ENCODE measurements at places on chromosomes 12 and 14.

GRCh38 chr14:72611506-72611905 lies 282.4 kb downstream of the DPF3 start:
- DNase-seq = no peak

DNA sequence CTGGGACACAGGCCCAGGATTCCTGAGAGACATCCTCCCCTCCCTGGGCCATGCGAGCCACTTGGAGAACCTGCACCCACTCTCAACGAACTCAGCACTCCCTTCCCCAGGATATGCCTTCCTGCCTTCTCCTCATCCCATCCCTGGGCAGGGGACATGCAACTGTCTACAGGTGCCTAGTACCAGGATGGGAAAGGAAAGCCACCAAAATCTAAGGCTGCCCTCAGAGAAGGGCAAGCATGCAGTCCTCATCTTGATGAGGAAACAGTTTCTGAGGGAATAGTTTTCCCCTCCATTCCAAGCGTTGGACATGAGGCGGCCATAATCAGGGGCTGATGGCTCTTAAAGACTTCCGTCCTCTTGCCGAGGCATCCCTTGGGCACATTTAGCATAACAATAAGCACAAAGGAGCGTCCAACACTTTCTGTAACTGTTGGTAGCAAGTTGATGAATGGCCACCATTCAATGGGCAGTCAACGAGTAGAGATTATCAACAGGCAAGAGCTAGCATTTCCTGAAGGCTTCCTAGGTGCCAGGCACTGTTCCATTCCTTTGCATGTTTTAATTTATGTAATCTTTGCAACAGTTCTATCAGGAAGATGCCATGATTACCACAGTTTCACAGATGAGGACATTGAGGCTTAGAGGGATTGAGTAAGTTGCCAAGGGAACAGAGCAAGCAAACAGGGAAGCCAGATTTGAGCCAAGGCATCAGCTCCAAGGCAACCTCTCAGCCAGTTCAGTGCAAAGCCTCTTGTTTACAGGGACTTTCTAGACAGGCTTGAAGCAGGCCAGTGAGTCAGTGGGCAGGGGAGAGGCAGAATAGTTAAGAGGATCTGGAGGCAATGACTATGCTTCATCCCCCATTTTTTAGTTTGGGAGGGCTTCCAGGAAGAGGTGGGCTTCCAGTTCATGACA lies 105.1 kb downstream of the SINHCAF start:
- DNase-seq = no peak

DNA sequence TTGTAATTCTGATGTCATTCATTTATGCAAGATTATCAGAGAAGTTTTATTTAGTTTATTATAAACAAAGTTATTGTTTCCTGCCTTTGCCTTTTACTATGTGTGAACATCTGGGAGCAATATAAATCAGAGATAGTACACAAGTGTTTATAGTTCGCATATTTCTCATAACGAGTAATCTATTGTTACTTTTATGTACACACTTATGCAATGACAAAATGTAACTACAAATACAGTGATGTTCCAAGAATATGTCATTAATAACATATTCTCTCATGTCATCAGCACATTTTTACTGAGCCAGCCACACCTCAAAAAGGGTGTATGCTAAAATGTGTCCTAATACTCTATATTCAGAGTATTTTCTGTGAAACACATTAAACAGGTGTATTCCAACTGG lies 243.2 kb downstream of the ALX1 start:
- no peak for DNase-seq

- no peak for DNase-seq
Observed at GRCh38 chr12:131833288-131833895, 5.2 kb downstream of the MMP17 start.

DNA sequence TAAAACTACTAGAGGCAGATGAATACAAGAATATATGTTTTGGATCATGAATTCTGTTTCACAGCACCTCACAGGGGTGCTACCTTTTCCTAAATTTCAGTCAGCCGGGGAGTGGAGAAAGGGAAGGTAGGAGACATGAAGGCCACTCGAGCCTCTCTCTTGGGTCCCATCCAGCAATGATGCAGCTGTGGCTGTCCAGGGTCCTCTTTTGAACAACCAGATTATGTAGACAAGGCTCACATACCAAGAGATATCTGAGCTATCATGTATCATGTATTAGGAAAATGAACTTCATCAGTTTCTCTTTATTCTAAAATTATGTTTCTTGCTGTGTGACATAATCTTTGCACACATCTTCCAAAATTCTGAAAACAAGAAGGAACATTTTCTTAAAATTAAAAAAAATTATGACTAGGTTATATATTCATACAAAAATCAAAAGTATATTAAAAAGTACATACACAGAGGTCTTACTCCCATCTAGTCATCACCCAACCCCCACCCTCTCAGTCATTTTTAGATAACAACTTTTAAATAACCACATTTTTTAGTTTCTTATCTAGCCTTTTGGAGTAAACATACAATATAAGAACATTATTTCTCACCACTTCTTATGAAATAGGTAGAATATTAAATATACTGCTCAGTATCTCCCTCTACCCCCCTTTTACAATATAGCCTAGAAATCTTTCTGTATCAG lies 88.7 kb downstream of the ACADS start:
- DNase-seq = no peak

- DNase-seq = no peak
Observed at GRCh38 chr12:104142543-104142942, 4.5 kb upstream of the NFYB start.

GRCh38 chr12:83361071-83361470 lies 674.4 kb downstream of the TMTC2 start:
- DNase-seq = no peak

DNA sequence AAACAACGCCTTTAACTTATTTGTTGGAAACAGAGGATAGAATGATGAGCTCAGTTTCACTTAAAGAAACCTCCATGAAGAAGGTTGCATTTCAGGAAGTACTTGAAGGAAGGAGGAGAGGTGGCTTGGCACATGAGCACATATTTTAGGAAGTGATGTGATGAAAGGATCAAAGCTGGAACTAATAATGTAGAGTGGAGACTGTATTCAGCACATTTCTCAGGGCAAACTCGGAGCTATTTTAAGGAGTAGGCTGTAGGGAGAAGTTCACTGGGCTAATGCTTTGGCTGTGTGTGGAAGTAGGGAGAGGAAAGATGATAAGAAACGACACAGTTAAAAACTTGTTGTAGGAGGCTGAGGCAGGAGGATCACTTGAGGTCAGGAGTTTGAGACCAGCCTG lies 272.8 kb downstream of the AKAP6 start:
- no peak for DNase-seq

GRCh38 chr12:76848132-76848531 lies 30.7 kb downstream of the CSRP2 start:
- DNase-seq = no peak

DNA sequence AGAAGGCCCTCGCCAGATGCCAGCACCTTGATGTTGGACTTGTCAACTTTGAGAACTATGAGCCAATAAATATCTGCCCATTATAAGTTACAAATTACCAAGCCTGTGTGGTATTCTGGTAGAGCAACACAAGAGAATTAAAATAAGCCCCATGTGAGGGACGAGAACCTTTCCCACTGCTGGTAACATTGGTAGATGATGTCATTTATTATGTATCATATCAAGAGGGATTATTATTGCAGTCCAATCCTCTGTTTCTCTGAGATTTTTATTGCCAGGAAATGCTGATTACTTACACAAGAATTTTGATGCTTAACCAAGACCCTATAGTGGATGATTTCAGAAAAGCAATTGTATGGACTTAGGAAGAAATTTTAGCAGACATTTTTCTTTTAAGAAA lies 40.3 kb upstream of the SLC24A4 start:
- DNase-seq = no peak

DNA sequence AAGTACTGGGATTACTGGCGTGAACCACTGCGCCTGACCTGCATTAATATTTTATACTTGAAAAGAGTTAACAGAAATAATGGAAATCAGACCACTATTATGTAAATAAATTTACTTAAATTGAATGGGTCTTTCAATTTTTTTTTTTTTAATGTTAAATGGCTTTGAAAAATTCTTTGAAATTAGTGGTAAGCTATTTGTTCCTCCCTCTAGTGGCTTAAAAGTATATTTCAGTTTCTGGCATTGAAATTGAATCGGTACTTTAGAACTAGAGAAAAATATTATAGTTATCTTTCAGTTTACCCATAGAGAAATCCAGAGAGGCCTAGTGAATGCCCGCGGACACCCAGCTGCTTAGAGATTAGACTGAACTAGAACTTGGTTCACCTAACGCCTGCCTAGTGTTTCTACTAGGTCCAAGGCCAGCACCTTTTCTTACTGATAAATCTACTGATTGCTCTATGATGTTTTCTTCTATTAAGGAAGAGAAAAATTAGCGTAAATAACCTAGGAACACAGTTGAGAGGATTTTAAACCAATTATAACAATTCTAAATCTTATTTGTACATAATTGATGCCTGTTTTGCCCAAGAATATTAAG lies 106.5 kb downstream of the EML1 start:
- DNase-seq = peak; percentile 28

- no peak for DNase-seq
Observed at GRCh38 chr14:102819176-102819628, 42.0 kb downstream of the TRAF3 start.

GRCh38 chr14:58776516-58776915 lies 138.8 kb downstream of the DACT1 start:
- no peak for DNase-seq

GRCh38 chr12:14561677-14562238 lies 5.9 kb downstream of the PLBD1 start:
- no peak for DNase-seq

- DNase-seq = no peak
Observed at GRCh38 chr14:79829405-79830166, 381.7 kb downstream of the DIO2 start.

DNA sequence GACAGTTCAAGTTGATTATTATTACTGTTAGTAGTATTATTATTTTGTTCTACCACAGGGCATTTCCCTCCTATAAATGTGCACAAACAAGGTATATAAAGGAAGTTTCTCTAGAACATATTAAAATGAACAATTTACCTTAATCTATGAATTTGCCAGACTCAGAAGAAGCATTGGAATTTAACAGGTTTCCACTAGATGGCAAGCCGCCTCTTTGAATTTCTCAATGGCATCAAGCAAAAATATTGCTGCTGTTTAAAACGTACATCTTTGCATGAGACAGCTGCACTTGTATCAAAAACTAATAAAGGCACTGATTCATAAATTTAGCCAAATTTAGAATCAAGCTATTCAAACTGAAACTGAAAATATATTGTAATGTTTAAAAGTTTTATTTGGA lies 34.6 kb upstream of the MIS18BP1 start:
- DNase-seq = no peak

DNA sequence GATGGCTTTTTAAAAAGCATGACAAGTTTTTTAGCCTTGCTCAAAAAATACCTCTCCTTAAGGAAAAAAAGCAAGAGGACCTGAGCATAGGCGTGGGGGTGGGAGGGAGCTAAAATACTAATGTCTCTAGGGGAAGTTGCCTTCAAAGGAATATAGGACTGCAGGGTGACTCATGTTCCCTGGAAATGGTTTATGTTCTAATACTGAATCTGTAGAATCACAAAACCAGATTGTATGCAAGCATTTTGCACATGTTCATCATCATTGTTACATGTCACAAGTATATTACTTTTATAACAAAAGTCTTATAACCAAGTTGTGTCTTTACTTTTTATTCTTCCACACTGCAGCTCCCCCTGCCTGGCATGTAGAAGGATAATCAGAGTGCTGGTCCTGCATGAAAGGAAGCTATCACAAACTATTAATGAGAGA lies 36.6 kb downstream of the GPR135 start:
- no peak for DNase-seq

DNA sequence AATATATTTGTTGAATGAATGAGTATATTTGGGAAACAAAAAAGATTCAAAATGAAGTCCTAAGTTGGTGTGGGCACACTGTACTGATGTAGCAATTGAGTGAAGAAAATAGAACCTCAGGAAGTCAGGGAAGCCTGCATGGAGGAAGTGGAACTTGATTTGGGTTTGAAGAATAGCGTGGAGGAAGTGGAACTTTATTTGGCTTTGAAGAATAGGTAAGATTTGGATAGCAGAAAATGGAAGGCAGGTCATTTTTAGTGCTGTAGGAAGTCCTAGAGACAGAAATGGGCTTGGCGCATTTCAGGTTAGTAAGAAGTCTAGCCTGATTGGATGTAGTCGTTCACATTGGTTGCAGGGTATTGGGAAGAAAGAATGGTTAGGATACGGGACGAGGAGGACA lies 5.4 kb downstream of the C12orf75 start:
- DNase-seq = no peak

DNA sequence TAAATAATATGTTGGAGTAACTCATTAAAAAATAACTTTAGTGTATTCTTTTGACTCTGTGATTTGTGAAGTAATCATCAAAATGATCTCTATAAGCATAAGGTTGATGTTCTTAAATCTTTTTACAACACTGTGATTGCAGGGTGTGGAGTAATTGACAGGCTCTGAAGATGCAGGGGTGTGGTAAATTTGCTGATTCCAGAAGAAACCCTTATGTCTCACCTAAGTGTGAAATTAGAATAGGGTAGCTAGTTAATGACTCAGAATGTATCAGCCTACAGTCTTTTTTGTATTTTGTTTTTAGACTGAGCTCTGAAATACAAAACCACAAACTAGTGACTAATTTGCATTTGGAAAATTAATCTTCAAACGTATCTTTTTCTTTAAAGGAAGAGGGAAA lies 5.9 kb downstream of the PRPF39 start:
- DNase-seq = no peak

GRCh38 chr12:131152587-131152986 lies 198.9 kb downstream of the ADGRD1 start:
- no peak for DNase-seq

DNA sequence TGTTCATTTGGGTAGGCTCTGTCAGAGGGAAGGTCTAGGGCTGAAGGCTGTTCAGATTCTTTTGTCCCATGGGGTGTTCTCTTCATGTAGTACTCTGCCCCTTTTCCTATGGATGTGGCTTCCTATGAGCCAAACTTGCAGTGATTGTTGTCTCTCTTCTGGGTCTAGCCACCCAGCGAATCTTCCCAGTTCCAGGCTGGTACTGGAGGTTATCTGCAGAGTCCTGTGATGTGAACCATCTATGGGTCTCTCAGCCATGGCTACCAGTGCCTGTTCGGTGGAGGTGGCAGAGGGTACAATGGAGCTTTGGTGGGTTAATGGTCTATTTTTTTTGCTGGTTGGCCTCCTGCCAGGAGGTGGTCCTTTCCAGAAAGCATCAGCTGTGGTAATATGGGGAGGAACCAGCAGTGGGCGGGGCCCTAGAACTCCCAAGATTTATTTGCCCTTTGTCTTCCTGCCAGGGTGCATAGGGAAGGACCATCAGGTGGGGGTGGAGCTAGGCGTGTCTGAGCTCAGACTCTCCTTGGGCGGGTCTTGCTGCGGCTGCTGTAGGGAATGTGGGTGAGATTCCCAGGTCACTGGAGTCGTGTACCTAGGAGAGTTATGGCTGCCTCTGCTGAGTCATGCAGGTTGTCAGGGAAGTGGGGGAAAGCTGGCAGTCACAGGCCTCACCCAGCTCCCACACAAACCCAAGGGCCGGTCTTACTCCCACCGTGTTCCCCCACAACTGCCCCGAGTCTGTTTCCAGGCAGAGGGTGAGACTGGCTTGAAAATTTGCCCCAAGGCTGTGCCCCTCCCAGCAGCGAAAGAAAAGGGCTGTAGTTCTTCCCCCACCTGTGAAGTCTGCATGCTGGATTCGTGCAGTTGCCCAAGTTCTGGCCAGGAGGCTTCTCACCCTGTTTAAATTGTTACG lies 17.5 kb downstream of the MTRFR start:
- DNase-seq = no peak

GRCh38 chr14:23169622-23170021 lies 13.8 kb downstream of the SLC7A8 start:
- DNase-seq = no peak

- no peak for DNase-seq
Observed at GRCh38 chr14:68148763-68149162, 329.2 kb downstream of the RAD51B start.

GRCh38 chr12:53418221-53418620 lies 5.4 kb upstream of the AMHR2 start:
- DNase-seq = no peak
